Posterior cingulate gyrus (tissue), 11 donors: ENCODE measurements at places on chromosomes 5 and 9.

GRCh38 chr5:141272906-141273305 lies 27.7 kb downstream of the PCDHB15 start:
- no peak for DNase-seq

- peak; percentile 62 for DNase-seq
These were observed 44.6 kb upstream of the GLDC start for GRCh38 chr9:6689893-6690674.

DNA sequence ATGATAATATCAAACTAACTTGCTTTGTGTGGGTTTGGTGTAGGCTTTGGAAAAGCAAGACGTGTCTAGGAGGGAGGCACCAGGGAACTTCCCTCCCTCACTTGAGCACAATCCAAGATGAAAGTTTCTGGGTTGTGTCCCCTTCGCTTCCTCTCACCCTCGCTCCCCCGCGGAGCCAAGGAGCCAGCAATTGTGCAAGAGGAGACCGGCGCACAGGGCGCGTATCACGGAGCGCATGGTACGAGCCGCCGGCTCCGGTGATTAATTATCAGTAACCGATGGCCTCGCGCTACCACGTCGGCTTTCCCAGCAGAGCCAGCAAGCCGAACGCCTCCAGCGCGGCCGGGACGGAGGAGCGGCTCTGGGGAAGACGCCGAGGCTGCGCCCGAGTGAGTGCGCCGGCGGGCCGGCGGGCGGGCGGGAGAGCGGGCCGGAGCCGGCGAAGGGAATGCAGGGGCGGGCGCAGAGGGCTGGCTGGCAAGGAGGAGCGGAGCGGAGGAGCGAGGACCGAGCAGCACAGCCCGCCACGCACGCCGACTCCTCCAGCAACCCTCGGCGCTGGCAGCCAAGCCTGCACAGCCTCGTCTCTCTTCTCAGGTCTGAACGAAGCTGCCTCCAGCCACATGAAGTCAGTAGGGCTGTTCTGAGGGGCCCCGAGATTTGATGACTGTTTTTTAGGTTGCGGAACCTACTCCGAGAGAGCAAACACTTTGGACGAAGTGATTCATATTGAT lies 143.6 kb downstream of the BNC2 start:
- DNase-seq: peak; percentile 39

GRCh38 chr9:81759680-81760215 lies 70.4 kb upstream of the TLE1 start:
- DNase-seq: no peak

DNA sequence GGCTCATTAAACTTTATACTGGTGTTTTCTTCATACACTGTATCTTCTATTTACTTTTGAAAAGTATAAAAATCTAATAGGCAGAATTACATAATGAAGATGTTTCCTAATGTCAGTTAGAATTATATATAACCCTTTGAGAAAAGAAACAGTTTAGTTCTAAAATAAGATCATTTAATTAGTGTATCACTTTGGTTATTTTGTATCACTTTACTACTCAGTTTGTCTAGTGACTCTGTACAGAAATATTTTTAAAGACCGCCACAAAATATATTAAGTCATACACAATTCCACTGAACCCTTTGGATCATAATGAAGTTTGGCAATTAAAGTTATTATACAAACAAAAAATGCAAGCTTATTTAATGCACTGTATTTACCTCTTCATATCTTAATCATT lies 15.0 kb downstream of the RFX3 start:
- no peak for DNase-seq

- no peak for DNase-seq
These were observed 1.7 kb downstream of the IFNA10 start for GRCh38 chr9:21205204-21205603.

DNA sequence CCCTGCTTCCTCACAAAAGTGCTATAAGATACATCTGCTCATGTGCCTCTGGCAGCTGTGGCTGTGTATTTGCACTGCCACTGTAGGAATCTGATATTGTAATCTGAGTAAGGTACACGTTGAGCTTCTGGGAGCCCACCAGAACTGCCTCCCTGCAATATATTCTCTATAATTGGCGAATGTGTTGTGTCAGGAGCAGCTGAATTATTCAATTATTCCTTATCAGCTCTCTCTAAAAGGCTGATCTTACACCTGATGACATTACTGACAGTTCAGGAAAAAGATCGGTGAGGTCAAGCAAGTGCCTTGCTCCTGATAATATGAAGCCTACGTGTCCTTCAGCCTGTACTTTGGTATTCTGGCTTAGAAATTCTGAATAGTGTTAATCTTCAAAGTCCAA lies 1015.0 kb downstream of the CDH9 start:
- DNase-seq: no peak

DNA sequence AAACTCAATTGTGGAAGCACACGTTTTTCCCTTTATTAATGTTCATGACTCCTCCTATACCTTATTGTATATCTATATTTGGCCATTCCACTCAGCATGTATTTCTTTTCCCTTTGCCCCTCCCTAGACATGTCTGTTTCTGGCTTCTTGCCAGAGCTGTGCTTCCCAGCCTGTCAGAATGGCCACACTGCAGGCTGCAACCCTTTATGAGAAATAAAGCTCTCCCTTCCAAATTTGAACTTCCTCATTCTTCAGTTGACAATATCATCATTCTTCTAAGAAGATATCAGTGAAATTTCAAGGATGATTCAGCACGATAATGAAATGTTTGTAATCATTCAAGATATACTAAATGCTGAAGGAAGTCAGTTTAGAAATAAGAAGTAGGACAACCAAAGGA lies 107.6 kb upstream of the PRSS3 start:
- DNase-seq: no peak

GRCh38 chr5:119009131-119009530 lies 20.8 kb upstream of the DTWD2 start:
- no peak for DNase-seq

DNA sequence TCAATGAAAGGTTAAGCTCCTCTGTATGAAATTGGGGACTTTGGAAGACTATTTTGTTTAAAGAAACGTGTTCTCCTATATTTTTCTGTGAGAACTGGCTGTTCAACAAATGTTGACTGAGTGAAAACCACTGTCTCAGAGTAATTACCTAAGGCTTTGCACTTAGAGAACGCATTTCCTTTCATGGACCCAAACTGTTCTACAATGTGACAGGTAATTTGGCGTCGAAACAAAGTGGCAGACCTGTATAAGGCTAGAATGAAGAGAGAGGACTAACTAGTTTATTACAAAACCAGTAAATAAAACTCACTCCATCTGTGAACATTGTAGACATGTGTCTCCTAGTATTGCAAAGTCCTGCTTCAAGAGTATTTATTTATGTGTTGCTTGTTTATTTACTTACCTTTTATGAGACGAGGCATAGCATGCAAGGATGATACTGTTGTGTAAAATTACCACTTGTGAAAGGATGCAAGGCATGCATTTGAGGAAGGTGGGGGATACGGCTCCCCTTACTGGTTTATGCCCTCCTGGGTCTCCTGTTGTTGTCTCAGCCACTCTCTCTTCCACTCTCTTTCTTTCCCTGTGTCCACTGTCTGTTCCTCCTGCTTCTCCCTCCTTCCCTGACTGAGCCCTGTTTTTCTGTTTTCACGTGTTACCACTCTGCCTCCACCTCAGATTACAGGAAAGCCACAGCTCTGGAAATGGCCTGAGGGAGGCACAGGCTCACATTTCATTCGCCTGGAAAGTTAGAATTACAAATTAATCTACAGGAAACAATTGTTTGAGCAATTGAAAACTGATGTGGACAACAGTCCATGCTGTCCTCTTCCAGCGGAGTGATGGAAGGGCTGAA lies 444.0 kb upstream of the ZNF608 start:
- no peak for DNase-seq

DNA sequence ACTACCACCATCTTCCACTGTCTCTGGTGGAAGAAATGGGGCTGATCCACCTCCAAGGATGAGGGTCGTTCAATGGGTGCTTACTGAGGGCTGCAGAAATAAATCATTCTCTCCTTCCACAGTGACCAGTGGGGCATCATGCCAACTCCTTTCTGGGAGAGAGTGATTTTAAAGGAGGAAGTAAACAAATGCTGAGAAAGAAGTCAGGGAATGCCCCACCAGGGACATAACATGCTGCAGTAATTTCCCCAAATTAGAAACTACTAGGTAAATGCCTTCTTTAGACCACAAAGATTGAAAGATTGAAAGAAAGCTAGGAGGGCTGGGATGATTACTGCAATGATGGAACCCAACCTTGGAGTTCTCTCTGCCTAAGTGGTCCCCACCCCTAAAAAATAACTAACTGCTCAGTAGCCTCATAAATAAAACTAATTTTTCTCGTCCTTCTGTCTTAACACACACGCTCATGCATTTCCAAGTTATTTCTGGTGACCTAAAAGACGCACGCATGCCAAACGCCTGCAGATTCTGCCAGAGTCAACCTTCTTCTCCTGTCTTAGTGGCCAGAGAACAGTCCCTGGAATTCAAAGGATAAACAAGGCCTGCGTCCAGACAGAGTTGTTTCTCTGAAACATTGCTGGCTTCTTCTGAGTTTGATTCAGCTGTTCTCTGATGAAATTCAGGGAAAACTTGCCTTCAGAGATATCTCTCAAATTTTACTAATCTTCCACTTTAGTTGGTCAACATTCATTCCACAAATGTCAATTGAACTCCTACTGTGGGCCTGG lies 250.0 kb downstream of the NR3C1 start:
- no peak for DNase-seq

GRCh38 chr9:87346061-87346665 lies 151.5 kb upstream of the DAPK1 start:
- DNase-seq: no peak

DNA sequence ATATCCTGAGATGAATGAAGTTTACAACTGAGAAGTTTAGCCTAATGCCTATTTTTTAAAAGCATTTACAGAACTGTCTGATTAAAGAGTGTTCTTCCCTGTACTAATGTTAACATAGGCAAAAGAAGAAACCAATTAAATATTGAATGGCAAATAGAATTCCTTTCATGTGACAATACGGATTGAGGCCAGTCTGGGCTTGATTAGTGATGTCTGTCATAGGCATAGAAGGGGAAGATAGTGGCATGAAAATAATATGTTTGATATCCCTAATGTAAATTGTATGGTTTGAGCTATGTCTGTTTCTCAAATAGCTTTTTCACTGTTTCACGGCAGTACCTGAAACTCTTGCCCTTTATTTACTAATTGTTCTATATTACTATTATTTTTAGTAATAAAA lies 443.1 kb upstream of the CLINT1 start:
- no peak for DNase-seq

- DNase-seq: no peak
These were observed 493.9 kb downstream of the CCDC171 start for GRCh38 chr9:16046713-16047112.

GRCh38 chr5:143395638-143396352 lies 7.7 kb downstream of the NR3C1 start:
- no peak for DNase-seq

GRCh38 chr9:84206801-84207370 lies 133.7 kb downstream of the SLC28A3 start:
- DNase-seq: no peak
